Activated T-helper 1 cell treated with anti-CD3 and anti-CD28 coated beads, Interleukin-12 subunit alpha, Interleukin-12 subunit beta, Interleukin-2, Interleukin-4 antibody, amounts not matched to agents 30 ng/mL and 10 ng/mL and 1 ng/mL, durations not matched to agents 14 hours and 24 hours and 36 hours (primary cell): ENCODE measurements at places on chromosomes 11 and 22. TPM values are rescaled to one million over a fixed set of nuclear protein-coding genes. Genes with fewer than 3 reads are reported as not detected.

- no peak for DNase-seq
These were observed 344.4 kb upstream of the CADM1 start for GRCh38 chr11:115848611-115849010.

DNA sequence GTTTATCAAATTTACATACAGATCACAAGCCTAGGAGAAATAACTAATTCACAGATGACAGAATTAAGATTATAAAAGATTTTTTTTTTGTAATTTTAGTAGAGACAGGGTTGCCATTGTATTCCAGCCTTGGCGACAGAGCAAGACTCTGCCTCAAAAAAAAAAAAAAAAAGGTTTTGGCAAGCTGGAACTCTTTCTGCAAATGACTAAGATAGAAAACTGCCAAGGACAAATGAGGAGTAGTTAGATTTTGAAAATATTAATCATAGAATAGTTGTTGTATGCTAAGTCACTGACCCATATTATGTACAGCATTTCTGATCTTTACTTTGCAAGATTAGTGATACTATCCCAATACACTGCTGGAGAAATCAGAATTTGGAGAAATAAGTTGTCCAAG is 99.2 kb downstream of the C11orf65 start:
- no peak for DNase-seq

Gene ALKBH3
- total RNA-seq = 32.7 and 38.1 TPM in 2 replicates

Gene UPK2
- total RNA-seq = not detected in 2 replicates

- DNase-seq = no peak
These were observed 35.8 kb downstream of the RRAS2 start for GRCh38 chr11:14323118-14323676.
